ENCODE measurements at places on chromosomes 2 and 18. TPM values are rescaled to one million over a fixed set of nuclear protein-coding genes. Genes with fewer than 3 reads are reported as not detected.

- DNase-seq: no peak
Measured at GRCh38 chr2:64325852-64326577, 127.9 kb upstream of the LGALSL start.

The MAL gene
- 0.64 TPM for total RNA-seq

GRCh38 chr18:25233528-25234321 is 118.2 kb downstream of the ZNF521 start:
- DNase-seq: no peak

- no peak for DNase-seq
Measured at GRCh38 chr2:135265960-135266490, 213.9 kb downstream of the RAB3GAP1 start.

GRCh38 chr2:72682061-72682460 is 143.8 kb downstream of the EXOC6B start:
- DNase-seq: no peak

DNA sequence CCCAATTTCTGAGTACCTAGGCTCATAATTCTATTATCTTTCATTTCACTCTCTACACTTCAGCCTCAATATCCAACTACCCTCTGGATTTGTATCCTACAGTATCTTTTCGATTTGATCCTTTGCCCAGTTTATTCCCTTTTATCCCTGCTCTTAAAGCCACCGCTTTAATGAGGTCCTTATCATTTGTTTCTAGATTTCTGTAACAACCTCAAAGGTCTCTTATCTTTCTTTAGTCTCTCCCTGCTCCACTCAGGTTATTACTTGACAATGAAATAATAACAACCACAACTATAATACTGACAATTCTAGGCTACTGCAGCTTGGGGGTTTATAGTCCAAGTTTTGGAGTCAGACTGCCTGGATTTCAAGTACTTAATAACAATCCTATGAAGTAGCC is 25.9 kb upstream of the ASNSD1 start:
- no peak for DNase-seq

DNA sequence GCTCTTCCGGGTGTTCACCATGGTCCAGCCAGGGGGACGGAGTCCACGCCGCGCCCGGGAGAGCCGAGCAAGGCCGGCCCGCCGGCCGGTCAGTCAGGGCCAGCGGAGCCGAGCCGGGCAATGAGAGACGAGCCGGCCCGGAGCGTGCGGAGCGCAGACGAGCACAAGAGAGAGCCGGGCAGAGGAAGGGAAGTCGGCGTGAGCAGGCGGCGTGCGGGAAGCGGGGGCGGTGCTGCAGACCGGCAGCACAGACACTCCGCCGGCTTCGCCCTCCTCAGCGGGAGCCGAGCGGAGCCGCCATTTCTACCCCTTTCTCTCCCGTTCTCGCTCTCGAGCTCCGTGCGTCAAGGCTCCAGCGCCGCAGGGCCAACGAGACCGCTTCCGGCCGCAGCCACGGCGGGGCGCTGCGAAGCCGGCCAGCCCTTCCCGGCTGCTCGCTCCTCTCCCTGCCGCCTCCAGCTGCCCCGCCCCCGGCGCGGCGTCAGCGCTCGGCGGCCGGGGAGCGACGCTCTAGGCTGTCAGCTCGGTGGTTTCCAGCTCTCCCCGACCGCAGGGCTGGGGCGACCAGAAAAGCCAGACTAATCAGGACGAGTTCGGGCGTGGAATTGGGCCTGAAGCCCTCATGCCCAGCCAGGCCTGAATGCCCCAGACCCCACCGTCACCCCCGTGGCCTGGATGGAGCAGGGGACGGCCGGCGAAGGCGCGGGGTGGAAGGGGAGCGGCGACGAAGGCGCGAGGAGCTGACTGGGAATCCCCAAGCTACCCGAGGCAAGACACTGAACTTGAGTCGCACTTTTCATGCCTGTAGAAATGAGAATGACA is at the start of gene ATAD2B:
TSS of gene ATAD2B (minus strand) at position 374 of the 822 bp plus-strand sequence. CDS start at position 21, 353 bp downstream.
- peak; percentile 77 for DNase-seq

The PJVK gene
- 0.27 TPM for total RNA-seq

The CNTNAP5 gene
- not detected for total RNA-seq

DNA sequence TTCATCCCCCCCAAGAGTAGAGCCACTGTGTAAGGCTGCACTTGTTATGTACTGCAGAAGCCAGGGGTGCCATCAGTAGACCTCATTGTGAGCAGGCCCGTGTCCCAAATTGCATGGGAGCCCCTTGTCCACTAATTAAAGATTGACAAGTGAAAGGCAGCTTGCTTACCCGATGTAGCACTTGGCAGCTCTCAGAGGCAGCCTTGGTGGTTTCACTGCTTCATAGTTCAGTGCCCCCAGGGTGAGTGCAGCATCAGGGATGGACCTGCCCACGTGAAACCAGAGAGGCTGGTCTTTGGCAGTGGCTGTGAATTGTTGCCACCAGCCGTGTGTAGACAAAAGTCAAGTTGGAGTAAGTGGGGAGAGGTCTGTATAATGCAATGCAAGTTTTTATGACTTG is 13.3 kb downstream of the TUBB6 start:
- DNase-seq: no peak

GRCh38 chr2:234958746-234959395 is 7.1 kb downstream of the SH3BP4 start:
- no peak for DNase-seq

DNA sequence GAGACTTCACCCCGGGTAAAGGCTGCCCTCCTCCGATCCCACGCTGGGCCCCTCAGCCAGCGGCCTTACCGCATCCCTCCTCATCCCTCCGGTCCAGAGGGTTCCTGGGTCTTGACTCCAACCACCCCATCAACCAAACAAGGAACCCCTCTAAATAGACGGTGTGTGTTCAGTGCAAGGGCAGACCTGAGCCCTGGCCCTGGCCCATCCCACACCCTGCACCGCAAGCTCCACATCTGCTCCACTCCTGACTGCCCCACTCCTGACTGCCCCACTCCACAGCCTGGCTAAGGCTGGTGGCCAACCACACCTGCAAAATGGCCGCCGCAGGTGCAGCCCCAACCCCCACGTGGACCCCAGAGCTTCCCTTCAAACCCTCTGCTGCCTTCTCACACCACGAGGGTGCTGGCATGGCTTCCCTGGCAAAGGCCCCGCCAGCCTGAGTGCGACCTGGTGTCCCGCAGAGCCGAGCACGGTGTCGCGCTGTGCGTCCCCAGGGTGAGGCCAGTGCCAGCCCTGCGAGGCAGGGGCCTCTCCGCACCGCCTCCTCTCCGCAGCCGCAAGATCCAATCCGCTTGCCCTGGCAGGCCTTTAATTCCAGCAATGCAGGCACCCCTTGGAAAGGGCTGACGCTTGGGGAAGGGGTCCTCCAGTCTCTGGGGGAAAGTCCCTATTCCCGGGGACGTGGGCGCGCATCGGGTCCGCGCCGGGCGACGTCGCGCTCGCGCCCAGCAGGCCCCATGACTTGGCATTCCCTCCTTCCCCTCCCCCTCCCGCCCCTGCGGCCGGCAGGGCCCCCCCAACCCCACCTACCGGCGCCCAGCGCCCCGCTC is 1.5 kb downstream of the KIF1A start:
- DNase-seq: no peak

DNA sequence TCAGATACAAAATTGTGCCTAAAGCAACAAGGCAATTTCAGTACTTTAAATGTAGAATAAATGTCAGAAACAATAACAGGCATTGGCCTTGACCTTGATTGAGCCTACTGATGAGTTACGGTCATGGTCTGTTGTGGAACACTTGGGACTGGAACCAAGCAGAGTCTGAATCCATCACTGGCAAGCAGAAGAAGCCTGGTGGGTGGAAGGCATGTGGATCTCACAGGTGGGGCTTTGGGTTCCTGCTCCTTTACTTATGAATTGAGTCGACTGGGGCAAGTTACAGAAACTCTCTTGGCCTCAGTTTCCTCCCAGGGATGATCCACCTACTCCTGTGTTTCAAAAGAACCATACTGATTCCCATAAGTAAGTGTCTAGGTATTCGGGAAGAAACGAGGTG is 102.3 kb downstream of the KCNF1 start:
- no peak for DNase-seq

The GAREM2 gene
- total RNA-seq: 0.46 TPM

DNA sequence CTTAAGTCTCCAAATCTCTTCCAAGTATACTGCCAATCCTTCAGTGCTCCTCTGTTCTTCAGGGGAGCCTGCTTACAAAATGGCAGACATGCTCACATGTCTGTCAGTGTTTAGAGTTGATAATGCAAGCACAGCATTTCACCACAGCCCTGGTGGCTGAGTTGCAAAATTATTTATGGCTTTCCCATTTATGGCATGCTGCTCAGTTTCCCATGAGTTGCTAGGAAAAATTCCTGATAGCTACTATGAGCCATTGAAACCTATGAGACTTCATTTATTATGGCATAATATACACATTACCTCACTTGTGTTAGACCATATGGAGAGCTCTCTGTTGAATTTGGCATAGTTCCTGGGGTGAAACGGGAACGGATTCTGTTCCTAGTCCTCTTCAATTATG is 448.7 kb upstream of the TCF4 start:
- no peak for DNase-seq

DNA sequence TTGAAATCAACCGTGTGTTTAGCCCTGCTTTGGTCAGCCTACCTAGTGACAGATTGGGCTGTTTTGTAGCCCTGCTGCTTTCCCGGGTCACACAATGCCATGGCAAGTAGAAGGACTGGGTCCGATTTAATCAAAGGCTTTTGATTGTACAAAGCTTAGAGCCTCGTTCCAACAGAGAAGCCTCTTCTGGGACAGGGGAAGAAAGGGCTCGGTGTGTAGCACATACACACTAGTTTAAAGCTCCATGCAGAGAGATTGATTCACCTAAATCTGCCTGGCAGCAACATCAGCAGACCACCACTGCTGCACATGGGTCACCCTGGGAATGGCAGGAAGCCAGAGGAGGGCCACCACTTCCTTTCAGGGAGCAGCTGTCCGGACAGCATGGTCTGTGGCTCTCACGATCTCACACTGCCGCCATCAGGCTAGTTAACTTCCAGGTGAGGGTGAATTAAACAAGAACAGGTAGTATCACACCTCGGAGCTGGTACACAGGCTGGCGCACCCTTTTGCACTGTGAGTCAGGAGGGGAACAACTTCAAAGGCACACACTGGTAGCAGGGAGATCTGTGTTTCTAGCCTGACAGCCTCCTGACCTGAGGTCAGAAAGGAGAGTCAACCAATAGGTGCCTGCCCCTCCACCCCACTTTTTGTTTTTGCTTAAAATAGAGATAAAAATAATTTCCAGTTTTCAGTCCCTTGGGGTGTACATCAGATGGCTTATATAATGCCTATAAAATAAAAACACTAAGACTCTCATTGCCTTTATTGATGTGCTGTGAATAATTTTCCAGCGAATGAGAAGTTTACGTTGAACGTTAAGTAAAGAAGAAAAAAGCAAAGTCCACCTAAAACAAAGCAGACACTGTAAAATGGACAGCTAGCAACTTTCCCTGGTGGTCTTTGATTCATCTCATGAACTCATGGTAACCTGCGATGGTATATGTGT is 108.5 kb downstream of the CDCA7 start:
- DNase-seq: no peak

The RGPD4 gene
- total RNA-seq: not detected

GRCh38 chr2:79627237-79627636 is 114.4 kb downstream of the CTNNA2 start:
- DNase-seq: no peak

DNA sequence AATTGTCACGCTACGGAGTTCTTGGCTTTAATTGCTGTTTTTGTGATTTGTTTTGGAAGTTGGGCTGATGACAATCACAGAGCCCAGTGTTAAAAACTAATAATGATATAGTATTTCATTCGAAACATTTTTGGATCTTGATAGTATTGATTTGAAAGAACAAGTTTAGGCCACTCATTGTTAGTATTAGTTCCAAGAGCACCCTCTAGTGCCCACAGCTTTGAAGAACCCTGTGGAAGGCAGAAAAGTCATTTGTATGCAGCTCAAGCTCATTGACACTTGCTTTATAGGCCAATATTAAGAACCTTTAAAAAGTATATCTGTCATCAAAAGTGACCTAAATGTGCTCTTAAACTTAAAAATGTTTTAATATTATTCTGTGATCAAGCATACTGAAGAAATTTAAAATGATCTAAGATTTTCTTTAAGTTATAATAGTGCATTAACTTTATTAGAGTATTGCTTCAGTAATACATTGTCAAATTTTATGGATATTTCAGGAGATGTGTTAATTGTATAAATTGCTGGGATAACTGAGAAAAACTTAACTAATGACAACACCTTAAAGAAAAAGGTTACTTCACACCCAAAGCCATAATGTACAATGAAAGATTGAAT is 191.0 kb downstream of the GRB14 start:
- DNase-seq: no peak

The LIMS3 gene
- 11.0 TPM for total RNA-seq

- no peak for DNase-seq
Measured at GRCh38 chr2:118942031-118942430, at the start of gene MARCO. MARCO (plus strand) TSS chr2:118942194; CDS start chr2:118942301, 107 bp downstream.

- DNase-seq: no peak
Measured at GRCh38 chr2:175097297-175097696, 70.7 kb downstream of the ATF2 start.

GRCh38 chr2:117536139-117536538 is 278.4 kb upstream of the DDX18 start:
- no peak for DNase-seq

GRCh38 chr2:131011486-131011885 is 81.8 kb downstream of the FAM168B start:
- DNase-seq: no peak

DNA sequence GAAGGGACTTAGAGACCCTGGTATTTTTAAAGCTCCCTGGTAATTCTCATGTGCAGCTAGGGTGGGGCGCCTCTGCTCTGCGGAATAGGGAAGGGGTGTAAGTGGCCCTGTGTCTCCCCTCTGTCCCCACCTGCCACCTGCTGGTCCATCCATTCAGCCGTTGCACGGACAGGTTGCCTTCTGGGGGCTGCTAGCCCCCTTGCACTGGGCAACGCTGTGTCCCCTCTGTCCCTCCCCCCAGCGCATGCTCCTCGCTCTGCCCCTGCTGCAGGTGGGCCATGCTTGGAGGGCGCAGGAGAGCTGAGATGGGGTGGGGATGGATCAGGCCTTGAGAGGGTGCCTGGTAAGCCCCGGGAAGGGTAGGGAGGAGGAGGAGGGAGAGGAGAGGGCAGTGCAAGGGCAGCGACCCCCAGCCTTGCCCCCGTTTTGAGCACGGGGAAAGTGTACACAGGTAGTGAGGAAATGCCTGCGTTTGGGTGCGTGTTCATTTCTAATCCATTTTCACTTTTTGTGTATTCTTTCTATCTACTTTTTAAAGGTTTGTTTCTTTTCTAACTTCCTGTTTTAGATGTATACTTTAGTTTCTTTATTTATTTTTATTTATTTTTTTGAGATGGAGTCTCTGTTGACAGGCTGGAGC is 23.9 kb downstream of the RRM2 start:
- no peak for DNase-seq

GRCh38 chr2:85787981-85788340 is 34.2 kb downstream of the ATOH8 start:
- DNase-seq: no peak
